Karpas-422 (cell line): ENCODE measurements at places on chromosomes 1 and 21.
A peak's percentile ranks its signal among the peaks of the same experiment; 100 is the strongest.

DNA sequence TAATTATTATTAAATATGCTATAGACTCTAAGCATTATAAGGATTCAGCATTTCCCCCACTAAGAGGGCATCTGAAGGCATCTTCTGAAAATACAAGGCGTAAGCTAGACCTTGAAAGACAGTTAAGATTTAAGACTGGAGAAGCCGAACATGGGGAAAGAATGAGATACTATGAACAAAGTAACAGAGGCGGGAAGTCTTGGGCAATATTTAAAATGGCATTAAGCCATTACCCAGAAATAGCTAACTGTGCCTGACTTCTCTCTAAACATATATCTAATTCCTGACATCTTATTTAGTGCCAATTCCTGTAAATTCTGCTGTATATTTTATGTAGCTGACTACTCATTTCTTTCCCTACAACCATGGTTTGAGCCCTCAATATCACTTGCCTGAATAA is 20.9 kb downstream of the DPH5 start:
- no peak overlapping the region for H3K4me3 ChIP-seq
- H3K36me3 ChIP-seq, result peaks cover 18% of the 10 kb centered on the region
- peaks cover 30% of the 10 kb centered on the region for H3K4me1 ChIP-seq
- DNase-seq, result no peak
- H3K27me3 ChIP-seq, result no peaks in the 10 kb centered on the region
- no peak overlapping the region for H3K27ac ChIP-seq

GRCh38 chr1:152052606-152053005 is 15.8 kb upstream of the S100A11 start:
- H3K4me1 ChIP-seq, result peaks cover 13% of the 10 kb centered on the region
- no peaks in the 10 kb centered on the region; the same call in 1 of the 2 replicates for H3K27me3 ChIP-seq
- DNase-seq, result peak; percentile 92
- no peak overlapping the region for H3K27ac ChIP-seq
- no peaks in the 10 kb centered on the region for H3K36me3 ChIP-seq

GRCh38 chr21:44530903-44531605 is 8.9 kb downstream of the KRTAP10-1 start:
- DNase-seq, result no peak
- no peaks in the 10 kb centered on the region for H3K4me1 ChIP-seq
- no peak overlapping the region for H3K27ac ChIP-seq
- H3K36me3 ChIP-seq, result no peaks in the 10 kb centered on the region
- no peaks in the 10 kb centered on the region for H3K27me3 ChIP-seq

DNA sequence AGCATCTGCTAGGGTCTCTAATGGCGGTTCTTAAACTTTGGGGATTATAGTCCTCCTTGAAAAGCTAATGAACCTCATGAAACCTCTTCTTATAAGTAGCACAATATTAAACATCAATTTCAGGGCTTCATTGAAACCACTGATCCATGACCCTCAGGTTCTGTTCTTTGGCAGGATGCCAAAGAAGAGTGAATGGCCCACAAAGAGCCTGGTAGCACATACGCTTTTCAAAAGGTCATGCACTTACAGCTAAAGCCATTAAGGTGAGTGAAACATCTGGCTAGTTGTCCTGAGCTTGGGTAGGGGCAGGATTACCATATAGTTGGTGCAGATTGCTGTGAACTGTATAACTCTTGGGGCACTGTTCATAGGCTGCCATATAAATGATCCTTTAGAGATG is 42.3 kb downstream of the MDM4 start:
- H3K4me1 ChIP-seq, result peaks cover under 1% of the 10 kb centered on the region
- DNase-seq, result no peak
- H3K36me3 ChIP-seq, result peaks cover 10% of the 10 kb centered on the region; the same call in 1 of the 2 replicates
- no peak overlapping the region for H3K27ac ChIP-seq
- H3K4me3 ChIP-seq, result no peak overlapping the region

- no peak overlapping the region for H3K4me3 ChIP-seq
- no peak overlapping the region for H3K27ac ChIP-seq
- H3K36me3 ChIP-seq, result no peaks in the 10 kb centered on the region
- H3K27me3 ChIP-seq, result no peaks in the 10 kb centered on the region
- no peaks in the 10 kb centered on the region for H3K4me1 ChIP-seq
- DNase-seq, result peak; percentile 78
Measured at GRCh38 chr1:188782220-188782841, 1695.3 kb downstream of the BRINP3 start.

DNA sequence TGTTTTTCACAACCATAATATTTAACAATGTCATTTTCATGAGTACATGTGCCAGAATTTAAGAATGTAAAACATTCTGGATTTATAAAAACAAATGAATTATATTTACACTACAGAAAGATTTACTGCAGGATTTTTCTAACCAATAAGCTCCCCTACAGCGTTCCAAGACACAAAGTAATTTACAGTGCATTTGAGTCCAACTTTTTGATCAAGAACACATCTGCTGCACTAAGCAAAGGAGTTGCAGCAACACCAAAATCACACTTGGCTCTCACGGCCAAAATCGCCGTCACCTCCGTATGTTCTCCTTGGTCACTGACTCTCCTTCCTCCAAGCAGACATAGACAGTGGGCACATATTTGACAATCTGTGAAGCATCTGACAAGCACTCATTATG is 7.7 kb downstream of the VPS26C start:
- H3K27me3 ChIP-seq, result no peaks in the 10 kb centered on the region
- peaks cover 43% of the 10 kb centered on the region for H3K4me1 ChIP-seq
- peak overlapping the region; percentile 79 for H3K27ac ChIP-seq
- peak overlapping the region; percentile 82 for H3K4me3 ChIP-seq

GRCh38 chr21:34553151-34553952 is 41.3 kb upstream of the KCNE1 start:
- H3K4me3 ChIP-seq, result no peak overlapping the region
- no peaks in the 10 kb centered on the region for H3K27me3 ChIP-seq
- H3K27ac ChIP-seq, result no peak overlapping the region
- H3K4me1 ChIP-seq, result no peaks in the 10 kb centered on the region

DNA sequence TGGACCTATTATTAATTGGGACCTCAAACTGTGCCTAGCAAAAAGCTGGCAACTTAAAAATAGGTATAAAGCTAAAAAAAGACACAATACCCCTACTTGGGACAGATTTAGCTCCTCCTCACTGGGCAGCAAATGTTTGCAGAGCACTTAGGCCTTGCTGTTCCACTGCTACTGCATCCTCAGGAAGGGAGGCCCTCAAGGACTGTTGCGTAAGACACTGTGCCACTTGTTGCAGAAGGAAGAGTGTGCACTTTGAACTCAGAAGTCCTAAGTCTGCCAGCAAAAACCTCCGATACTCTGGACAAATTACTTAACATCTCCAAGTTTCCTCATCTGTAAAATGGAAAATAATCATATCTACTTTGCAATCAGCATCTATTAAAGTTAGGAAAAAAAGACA is 322.9 kb downstream of the BARHL2 start:
- no peak overlapping the region for H3K4me3 ChIP-seq
- DNase-seq, result no peak
- no peak overlapping the region for H3K27ac ChIP-seq
- no peaks in the 10 kb centered on the region for H3K36me3 ChIP-seq

DNA sequence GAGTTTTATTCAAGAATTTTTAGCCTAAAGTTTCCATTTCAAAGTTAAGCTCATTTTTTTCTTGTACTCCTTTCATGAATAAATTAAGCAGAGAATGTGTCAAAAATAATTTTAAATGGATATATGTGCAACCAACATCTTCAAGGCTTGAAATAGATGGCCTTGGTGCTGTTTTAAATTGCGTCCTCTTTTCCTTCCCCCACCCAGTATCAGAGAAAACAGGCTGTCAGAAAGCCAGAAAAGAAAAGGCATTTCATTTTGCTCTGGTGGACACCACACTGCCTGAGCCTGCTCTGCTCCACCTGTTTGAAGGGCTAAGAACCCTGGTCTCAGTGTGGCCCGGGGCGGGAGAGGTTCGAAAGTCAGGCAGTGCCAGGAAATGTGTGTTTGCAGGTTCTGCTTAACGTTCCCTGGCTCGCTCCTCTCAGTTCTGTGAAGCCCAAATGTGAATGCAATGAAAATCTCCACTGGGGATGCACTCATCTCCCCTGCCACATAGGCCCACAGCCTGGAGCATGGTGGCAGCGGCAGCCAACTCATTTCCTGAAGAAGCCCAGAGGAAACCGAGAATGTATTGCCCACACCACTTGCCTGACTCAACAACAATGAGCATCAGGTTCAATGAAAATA is 134.4 kb downstream of the SDCCAG8 start:
- no peaks in the 10 kb centered on the region for H3K36me3 ChIP-seq
- H3K4me3 ChIP-seq, result no peak overlapping the region
- no peak for DNase-seq
- H3K4me1 ChIP-seq, result no peaks in the 10 kb centered on the region
- no peaks in the 10 kb centered on the region for H3K27me3 ChIP-seq
- H3K27ac ChIP-seq, result no peak overlapping the region

DNA sequence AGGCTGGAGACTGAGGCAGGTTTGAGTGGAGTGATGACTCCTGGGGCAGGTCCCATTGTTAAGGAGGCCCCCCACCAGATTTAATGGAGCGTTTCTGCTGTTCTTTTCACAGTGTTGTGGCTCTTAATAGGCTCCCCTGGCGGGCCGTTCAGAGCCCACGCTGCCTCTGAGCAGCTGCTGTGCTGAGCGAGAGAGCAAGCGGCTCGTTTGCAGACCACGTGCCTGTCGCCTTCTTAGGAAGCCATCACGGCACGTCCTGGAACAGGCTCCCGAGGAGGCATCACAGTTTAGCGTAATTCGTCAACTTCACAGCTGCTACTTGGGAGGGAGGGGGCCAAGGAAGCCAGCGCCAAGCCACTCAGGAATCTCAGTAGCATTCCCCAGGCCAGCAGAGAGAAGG is 70.5 kb upstream of the CTTNBP2NL start:
- H3K4me3 ChIP-seq, result no peak overlapping the region
- H3K27me3 ChIP-seq, result no peaks in the 10 kb centered on the region
- no peak overlapping the region for H3K27ac ChIP-seq
- H3K36me3 ChIP-seq, result no peaks in the 10 kb centered on the region

GRCh38 chr1:5770981-5771765 is 221.1 kb downstream of the NPHP4 start:
- no peak for DNase-seq
- H3K4me3 ChIP-seq, result no peak overlapping the region
- H3K4me1 ChIP-seq, result no peaks in the 10 kb centered on the region
- H3K27ac ChIP-seq, result no peak overlapping the region
- H3K36me3 ChIP-seq, result no peaks in the 10 kb centered on the region

- DNase-seq, result no peak
- H3K36me3 ChIP-seq, result peaks cover 95% of the 10 kb centered on the region
- H3K4me1 ChIP-seq, result no peaks in the 10 kb centered on the region
- no peak overlapping the region for H3K4me3 ChIP-seq
- no peak overlapping the region for H3K27ac ChIP-seq
Measured at GRCh38 chr1:19153169-19153568, 56.9 kb downstream of the UBR4 start.
